ENCODE measurements at places on chromosomes 2 and 18.

DNA sequence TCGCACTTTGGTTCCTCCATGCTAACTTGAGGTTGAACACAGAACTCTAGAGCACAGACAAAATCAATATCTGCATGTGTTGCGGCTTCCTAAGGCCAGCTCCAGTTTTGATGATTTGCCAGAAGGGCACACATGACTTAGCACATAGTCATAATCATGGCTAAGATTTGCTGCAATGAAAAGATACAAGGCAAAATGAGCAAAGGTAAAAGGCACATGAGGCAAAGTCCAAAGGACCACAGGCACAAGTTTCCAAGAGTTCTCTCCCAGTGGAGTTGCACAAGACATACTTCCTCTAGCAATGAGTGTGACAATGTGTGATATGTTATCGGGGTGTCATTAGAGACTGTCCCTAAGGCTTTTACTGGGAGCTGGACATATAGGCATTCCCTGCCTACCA lies 24.2 kb upstream of the CXXC1 start:
- no peak for DNase-seq

GRCh38 chr2:16218625-16219024 lies 278.3 kb downstream of the MYCN start:
- DNase-seq: peak; percentile 100

GRCh38 chr2:203551778-203552177 lies 16.7 kb upstream of the RAPH1 start:
- DNase-seq: no peak

GRCh38 chr2:169761251-169761969 lies 27.8 kb downstream of the KLHL23 start:
- no peak for DNase-seq

DNA sequence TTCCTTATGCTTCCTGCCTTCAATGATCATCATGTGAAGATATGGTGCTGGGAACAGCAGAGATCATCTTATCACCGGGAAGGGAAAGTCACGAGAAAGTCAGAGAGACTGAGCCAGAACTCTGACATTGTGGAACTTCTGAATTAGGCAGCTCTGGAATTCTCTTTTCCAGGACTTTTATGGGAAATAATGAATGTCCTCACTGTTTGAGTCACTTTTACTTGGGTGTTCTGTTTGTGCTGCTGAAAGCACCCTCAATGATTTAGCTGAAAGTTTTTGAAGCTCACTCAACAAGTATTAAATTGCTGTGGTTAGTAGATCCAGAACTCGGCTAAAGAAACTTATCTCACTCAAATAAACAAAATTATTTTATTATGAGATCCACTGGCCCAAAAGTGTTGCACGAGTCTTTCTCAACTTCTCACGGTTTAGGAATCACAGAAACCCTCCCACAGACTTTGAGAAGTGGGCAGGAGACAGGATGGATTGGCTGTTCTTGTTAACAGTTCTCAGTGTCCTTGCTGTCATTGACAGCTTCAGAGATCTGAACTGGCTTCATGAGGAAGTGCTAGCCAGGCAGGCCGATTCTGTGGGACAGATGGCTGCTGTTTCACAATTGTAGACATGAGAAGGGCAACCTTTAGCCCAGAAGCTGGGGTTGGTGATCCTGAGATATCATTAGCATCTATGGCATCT lies 26.4 kb upstream of the ATRAID start:
- DNase-seq: no peak

DNA sequence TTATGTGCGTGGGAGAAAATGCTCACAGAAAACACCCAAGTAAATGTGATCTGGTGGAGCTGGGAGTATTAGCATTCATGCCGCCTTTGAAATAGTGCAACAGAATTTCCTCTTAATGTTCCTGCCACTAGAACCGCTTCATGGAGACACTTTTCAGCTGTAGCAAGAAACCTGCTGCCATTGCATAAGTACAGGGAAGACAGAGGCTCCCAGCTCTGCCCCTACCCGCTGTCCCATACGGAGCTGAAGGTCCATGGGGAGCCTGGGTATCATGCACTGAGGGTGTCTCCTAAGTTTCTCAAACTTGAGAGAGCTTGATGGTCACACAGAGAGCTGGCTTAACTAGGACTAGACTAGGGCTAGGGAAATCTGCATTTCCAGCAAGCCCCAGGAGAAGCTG lies 49.6 kb downstream of the CRIM1 start:
- no peak for DNase-seq

- no peak for DNase-seq
These were observed 225.9 kb upstream of the FBXO11 start for GRCh38 chr2:48132271-48132625.

DNA sequence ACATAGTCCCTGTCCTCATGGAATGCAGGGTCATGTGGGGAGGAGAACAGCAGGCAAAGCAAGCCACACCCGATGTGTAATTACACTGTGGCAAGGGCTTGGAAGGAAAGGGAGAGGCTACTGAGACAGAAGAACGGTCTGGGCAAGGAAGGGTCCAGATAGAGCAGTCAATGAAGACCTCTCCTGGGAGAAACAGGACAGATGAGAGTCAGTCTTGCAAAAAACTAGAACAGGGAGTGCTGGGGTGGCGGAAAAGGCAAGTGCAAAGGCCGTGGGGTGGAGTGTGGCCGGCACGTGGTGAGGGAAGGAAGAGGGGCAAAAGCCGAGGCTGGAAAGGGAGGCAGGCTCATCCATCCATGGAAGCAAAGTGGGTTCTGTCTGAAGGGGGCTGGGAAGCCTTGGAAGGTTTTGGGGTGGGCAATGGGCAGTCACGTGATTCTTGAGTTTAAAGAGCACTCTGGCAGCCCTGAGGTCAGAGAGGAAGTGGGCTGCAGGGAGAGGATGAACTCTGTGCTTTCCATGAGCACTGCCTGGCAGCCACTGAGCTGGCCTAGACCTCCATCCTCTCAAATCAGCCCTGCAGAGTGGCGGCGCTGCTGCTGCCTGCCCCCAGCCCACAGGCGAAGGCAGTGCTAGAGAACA lies 182.2 kb downstream of the INHBB start:
- DNase-seq: no peak

DNA sequence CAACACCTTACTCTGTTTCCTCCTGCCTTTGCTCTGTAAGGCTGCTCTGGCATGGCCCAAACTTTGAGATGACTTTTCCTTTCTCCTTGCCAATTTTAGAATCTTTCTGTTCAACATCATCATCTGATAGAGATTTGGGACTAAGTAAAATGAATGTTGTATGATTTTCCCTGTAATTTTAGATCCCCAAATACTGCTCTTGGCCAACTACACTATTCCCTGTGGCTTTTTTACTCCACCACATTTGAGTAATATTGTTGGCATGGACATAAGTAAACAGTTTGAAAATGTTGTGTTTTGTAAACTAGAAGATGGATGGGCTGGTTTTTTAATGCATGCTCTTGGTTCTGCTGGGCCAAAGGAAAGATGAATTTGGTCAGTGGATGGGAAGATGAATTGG lies 12.1 kb downstream of the LTBP1 start:
- DNase-seq: no peak

DNA sequence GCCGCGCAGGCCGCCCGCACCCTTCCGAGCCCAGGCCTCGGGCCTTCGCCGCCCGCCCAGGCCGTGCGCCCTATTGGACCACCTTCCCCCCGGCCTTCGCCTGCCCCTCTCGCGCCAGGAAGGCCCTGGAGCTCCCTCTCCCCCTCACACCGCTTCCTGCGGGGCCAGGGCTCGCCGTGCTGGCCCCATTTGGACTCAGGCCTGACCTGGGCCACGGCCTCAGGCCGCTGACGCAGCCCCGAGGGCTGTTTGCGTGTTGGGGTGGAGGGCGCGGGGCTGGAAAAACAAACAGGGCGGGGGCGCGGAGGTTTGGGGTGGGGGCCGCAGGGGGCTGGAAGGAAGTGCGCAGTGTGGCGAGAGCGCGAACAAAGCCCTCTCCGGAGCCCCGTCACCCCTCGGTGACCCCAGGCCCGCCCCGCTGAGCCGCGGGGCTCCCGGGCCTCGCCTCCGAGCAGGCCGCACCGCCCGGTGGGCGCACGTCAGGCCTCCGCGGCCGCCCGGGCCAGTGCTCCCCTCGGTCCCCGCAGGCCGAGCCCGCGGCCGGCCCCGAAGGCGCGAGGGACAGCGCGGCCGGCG lies 12.3 kb upstream of the SIX3 start:
- no peak for DNase-seq

DNA sequence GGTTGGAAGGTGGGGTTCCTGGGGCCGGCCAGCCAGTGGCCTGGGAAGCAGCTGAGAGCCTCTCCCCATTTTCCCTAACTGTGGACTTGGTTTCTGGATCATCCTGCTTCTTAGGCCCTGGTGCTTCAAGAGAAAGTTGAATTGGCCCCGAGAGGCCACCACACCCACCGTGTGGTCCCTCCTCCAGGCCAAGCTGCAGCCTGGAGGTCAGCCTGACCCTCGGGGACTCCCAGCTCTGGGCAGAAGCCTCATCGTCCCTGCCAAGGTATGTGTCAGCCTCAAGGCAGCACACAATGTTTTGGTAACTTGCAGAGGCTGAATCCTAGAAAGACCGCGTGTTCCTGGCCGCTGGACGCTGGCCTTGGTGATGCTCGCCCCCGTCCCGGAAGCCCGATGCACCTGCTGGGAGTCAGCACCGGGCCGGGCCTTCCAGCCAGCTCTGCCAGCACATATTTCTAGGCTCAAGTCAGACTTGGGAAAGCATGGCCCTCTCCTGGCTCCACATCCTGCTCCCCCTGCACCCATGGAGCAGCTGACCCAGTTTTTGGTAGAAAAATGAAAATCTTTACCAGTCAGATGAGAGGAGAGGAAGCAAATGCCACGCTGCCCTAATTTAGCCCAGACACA lies 72.6 kb downstream of the ACTR2 start:
- no peak for DNase-seq

DNA sequence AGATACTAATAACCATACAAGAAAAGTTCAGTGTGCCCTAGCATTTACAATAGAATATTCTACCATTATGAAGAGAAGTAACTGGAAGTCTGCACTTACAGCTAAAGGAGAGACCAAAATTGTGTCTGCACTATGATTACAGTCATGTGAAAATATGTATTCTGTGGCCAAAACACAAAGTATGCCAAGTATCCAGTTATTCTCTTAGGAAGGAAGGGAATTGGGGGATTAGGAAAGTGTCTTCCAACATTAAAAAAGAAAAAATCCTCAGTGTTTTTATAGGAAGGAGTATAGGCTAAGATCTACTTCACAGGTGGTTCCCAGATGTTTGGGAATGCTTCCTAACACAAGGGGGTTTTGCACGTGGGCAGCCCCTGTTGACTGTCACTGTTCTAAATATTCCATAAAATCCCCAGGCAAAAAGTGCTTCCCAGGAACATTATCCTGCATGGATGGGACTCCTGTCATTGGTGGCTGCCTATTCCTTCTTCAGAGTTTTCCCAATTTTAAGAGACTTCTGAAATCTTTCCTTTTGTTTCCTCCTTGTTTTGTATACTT lies 180.2 kb upstream of the KLHL29 start:
- DNase-seq: no peak
